Calu3 (cell line): ENCODE measurements at places on chromosomes 3 and 15.

DNA sequence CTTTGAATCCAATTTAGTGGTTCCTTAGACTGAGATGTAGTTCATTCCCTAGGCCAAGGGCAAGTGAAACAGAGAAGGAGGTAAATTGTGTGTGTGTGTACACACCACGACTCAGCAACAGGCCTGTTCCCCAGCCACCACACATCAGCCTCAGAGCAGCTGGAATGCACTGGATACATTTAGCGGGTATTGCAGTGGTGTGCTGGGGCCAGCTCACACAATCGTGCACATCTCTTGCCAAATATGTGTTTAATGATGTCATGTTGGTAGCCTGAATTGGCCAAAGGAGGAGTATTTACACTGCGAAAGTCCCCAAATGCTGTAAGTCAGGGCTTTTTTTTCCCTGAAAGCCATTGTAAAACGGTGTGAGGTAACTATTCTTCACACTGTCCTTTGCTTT lies 82.3 kb downstream of the RBPMS2 start:
- no peak for DNase-seq

- DNase-seq: peak; percentile 30
Observed at GRCh38 chr3:14424711-14425580, 22.5 kb downstream of the SLC6A6 start.

- DNase-seq: no peak
Observed at GRCh38 chr3:101725194-101725889, 928 bp downstream of the CEP97 start.

DNA sequence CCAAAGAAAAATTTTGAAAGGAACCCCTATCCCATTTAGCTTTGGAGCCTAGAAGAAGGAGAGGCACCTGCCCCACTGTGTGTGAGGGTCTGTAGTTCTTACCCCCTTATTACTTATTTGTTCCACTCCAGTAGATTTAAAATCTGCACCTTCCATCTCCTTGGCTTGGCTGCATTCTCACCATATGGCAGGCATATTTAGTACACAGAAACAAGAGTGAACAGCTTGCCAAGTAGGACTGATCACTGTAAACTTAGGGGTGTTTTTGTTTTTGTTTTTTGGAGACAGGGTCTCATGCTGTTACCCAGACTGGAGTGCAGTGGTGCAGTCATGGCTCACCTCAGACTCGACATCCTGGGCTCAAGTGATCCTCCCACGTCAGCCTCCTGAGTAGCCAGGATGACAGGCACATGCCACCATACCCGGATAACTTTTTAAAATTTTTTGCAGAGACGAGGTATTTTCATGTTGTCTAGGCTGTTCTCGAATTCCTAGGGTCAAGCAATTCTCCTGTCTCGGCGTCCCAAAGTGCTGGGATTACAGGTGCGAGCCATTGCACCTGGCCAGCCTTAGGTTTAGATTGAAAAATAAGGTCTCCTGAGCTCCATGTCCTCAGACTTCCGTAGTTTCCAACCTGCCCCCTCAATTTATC lies 14.1 kb upstream of the ANXA2 start:
- no peak for DNase-seq

- peak; percentile 89 for DNase-seq
Observed at GRCh38 chr3:47802734-47803479, at the start of gene DHX30. Gene DHX30, plus strand, starts transcription at chr3:47803138. Its CDS starts 7,546 bp downstream, at chr3:47810684.

GRCh38 chr15:74294010-74294409 lies 57.9 kb downstream of the CCDC33 start:
- no peak for DNase-seq

- no peak for DNase-seq
Observed at GRCh38 chr3:22263042-22263441, 512.0 kb upstream of the ZNF385D start.

DNA sequence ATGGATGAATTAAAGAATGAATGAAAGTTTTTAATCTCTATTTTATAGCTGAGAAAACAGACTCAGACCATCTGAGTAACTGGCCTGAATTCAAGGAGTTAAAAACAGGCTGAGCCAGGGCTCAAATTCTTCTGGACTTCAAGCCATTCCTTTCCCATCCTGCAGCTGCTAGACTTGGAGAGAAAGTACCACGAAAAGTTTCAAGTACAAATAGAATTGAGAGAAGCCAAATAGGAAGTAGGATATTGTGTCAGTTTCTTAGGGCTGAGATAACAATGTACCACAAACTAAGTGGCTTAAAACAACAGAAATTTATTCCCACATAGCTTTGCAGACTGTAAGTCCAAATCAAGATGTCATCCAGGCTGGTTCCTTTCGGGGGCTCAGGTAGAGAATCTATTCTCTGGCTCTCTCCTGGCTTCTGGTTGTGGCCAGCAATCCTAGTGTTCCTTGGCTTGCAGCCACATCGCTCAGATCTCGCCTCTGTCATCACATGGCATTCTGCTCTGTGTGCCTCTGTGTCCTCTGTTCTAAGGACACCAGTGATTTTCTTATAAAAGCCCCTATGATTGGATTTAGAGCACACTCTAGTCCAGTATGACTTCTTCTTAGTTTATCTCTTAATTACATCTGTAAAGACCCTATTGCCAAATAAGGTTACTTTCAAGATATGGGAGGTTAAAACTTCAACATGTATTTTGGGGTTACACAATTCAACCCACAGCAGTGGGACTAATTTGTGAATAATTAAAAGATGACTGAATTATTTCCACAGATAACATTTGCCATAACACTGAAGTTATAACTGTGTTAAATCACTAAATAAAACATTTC lies 25.7 kb upstream of the GOLIM4 start:
- no peak for DNase-seq

- DNase-seq: no peak
Observed at GRCh38 chr3:54712539-54712938, 215.3 kb downstream of the LRTM1 start.

DNA sequence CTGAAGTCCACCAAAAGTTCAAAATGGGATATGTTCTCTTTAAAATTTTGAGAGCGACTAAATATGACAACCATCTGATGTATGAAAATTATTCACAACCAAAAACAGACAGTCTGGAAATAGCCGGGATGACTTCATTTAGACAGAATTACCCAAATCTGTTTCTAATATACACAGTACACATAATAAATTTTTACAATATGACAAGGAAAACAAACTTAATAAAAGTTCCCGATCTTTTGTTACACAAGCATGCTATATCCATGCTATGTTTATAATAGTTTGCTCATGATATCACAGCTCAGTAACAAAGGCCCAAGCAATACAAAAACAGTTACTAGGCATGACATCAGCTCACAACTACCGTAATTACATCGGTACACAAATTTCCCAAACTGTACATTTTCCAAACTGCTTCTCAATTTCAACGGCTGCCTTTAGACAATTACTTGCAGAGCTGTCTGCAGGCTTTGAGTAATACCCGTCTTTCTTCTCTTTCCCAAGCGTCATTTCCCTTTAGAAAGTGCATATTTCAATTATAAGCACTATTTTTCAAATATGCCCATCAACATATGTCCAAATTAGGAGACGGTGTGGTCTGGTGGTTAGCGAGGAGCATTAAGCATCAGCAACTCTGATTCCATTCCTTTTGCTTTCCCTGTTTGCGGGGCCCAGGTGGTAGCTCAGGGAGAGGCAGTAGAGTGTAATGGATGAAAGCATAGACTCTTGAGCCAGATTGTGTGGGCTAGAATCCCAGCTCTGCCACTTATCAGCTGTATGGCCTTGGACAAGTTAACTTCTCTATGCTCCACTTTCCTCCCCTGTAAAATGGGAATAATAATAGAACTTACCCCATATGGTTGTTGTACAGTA lies 481.2 kb downstream of the FOXP1 start:
- no peak for DNase-seq

- no peak for DNase-seq
Observed at GRCh38 chr3:141391298-141391990, 23.1 kb downstream of the ZBTB38 start.

GRCh38 chr15:57676585-57676984 lies 29.9 kb upstream of the POLR2M start:
- DNase-seq: no peak

- DNase-seq: no peak
Observed at GRCh38 chr15:46815240-46815639, 902.1 kb upstream of the SEMA6D start.

GRCh38 chr3:97359977-97360376 lies 404.6 kb upstream of the ARL6 start:
- DNase-seq: no peak

DNA sequence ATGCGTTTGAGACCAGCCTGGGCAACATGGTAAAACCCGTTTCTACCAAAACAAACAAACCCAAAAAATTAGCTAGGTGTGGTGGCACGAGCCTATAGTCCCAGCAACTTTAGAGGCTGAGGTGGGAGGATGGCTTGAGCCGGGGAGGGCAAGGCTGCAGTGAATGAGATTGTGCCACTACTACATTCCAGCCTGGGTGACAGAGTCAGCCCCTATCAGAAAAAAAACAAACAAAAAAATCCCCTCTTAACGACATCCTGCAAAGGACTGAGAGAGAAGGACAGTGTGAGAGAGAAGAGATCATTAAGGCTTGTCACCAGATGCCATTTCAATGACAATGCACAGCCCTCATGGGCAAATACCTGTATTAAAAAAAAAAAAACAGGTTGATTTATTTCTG lies 266.7 kb upstream of the ATP10A start:
- no peak for DNase-seq

DNA sequence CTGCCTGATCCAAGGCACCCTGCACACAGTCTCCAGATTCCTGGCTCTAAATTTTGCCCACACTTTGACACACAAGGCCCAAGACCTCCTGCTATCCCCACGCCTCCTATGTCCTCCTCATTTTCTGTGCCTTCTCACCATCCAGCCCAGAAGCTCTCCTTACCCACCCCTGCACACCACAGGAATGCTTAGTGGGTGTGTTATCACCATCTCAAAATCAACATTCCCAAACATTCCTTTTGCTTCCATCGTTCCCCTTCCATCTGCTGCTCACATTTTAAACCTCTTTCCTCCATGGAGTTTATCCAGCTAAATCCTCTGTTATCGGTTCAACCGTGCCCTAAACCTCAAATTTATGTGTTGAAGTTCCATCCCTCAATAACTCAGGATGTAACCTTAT lies 43.9 kb downstream of the DGKG start:
- DNase-seq: no peak

DNA sequence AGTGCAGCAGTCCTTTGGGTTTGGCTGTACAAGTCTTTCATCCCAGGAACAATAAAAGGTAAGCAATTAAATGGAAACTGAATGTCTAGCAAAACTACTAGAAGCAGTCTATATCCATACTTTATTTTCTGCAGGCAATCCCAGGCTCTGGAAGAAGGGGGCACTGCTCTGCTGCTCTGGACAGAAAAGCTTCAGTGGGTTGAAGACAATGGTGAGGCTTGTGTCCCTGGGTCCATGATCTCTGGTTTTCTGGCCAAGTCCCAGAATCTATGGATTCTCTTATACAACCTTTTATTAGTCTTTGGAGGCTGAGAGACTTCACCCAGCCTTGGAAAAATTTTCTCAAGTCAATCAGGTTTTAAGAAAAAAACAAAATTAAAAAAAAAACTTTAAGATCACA lies 35.6 kb downstream of the SCAP start:
- no peak for DNase-seq

DNA sequence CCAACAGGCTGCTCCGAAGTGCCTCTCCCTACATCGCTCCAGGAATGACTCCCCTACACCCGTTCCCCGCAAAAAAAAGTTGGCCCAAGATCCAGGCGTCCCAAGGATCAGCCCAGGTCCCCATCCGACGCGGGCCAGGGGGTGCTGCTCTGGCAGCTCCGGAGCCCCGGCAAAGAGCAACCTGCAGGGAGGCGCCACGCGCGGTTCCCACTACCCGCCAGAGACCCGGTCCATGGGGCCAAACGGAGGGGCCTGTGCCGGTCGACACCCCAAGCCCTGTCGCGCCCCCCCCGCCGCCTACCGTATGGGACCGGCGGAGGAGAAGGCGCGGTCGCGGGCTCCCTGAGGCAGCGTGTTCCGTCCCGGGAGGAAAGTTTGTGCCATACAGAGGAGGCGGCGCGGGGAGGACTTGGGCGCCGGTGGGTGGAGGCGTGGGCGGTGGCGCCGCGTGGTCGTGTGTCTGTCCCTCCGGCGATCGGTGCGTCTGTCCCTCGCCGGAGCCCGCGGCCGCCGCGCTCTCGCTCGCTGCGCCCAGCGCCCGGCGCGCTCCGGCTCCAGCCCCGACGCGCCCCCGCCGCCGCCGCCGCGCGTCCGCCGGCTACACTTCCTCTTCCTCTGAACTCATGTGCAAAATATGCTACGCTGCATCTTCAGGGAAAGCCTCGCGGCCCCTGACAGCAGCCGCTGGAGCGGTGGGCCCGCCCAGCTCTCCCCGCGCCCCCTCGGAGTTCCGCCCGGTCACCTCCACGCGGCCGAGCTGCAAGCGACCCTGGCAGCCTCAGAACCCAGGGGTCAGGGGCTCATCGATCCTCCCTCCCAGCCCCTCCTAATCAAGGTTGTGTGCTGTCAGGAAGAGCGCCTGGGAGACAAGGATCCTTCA lies at the start of gene RFTN1:
TSS of gene RFTN1 (minus strand) at position 559 of the 880 bp plus-strand sequence. CDS start 19,830 bp downstream, outside the sequence.
- peak; percentile 24 for DNase-seq
